ENCODE measurements at places on chromosomes 1 and 21. TPM values are rescaled to one million over a fixed set of nuclear protein-coding genes. Genes with fewer than 3 reads are reported as not detected.

Gene ZNF678
- 1.6 TPM for total RNA-seq

Gene KIF26B
- total RNA-seq: 0.16 TPM

Gene LRRC71
- 0.33 TPM for total RNA-seq

Gene SPRR4
- total RNA-seq: not detected

Gene TESK2
- 0.36 TPM for total RNA-seq

Gene GUCA2A
- total RNA-seq: not detected

Gene TRIM62
- 1.8 TPM for total RNA-seq

Gene NHLH1
- total RNA-seq: 0.45 TPM

Gene RASSF5
- 1.3 TPM for total RNA-seq

Gene OR10T2
- not detected for total RNA-seq

Gene SLAMF9
- total RNA-seq: 0.40 TPM

Gene TP73
- total RNA-seq: 0.39 TPM

Gene AGT
- total RNA-seq: 0.21 TPM

Gene ATXN7L2
- total RNA-seq: 1.6 TPM

Gene GJB3
- 6.3 TPM for total RNA-seq

Gene CHIT1
- not detected for total RNA-seq

Gene PPM1J
- 1.4 TPM for total RNA-seq

Gene KRTAP11-1
- not detected for total RNA-seq

Gene B3GALT6
- 22.5 TPM for total RNA-seq

Gene SLFNL1
- total RNA-seq: not detected

Gene BTBD19
- total RNA-seq: 3.3 TPM

Gene MPL
- 0.31 TPM for total RNA-seq

Gene IGSF3
- total RNA-seq: 24.1 TPM

Gene TNNI3K
- not detected for total RNA-seq

Gene NMNAT1
- 2.4 TPM for total RNA-seq

Gene CACHD1
- total RNA-seq: 1.7 TPM
